ENCODE measurements at places on chromosomes 16 and 17.

DNA sequence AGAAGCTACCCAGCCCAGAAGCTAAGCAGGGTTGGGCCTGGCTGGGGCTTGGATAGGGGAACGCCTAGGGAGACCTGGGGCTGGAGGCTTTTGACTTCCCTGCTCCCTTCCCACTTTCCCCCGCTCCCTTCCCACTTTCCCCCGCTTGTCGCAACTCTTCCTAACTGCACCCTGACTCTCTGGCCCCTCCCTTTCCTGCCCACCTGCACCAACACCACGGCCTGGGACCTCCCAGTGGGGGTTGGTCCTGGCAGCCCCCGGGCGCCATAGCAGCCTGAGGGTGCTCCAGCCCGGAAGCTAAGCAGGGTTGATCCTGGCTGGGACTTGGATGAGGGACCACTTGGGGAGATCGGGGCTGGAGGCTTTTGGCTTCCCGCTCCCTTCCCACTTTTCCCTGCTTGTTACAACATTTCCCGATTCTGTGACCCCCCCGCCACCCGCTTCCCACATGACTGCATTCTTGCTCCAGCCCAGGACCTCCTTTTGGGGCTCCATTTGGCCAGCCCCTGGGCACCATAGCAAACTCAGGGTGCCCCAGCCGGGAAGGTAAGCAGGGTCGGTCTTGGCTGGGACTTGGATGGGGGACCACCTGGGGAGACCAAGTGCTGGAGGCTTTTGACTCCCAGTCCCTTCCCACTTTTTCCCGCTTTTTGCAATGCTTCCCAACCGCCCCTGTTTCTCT is 2287.0 kb downstream of the TP53TG3F start:
- DNase-seq: no peak
- H3K4me1 ChIP-seq: no peaks in the 10 kb centered on the region
- H3K36me3 ChIP-seq: no peaks in the 10 kb centered on the region

DNA sequence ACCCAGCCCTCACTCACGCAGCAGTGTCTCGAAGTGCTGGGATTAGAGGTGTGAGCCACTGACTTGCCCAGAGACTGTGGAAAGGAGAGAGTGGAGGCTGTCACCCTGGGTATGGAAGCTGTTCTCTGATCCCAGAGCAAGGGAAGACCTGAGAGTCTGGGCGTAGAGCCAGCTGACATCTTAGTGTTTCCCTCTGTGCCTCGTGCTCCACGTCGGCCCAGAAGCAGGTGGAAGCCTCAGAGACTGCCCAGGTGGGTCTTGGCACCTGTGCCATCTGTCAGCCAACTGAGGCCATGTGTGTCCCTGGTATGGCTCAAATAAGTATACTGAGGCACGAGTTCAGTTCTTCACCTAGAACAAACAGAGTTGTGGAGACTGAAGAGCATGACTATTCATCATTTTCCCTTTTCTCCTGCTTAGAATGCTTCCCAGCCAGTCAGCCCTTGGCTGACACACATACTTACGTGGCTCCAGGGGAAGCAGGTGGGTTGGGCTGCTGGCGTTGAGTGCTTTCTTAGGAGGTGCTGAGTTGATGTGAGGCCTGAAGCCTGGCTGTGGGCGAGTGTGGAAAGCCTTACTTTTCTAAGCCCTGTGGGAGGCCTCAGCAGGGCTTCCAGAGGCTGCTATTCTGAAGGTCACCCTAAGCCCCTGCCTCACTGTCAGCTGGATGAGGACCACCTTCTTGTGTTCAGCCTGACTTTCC is 8.1 kb downstream of the CTRL start:
- H3K36me3 ChIP-seq: no peaks in the 10 kb centered on the region
- DNase-seq: no peak
- H3K27ac ChIP-seq: no peak overlapping the region
- H3K4me1 ChIP-seq: no peaks in the 10 kb centered on the region

DNA sequence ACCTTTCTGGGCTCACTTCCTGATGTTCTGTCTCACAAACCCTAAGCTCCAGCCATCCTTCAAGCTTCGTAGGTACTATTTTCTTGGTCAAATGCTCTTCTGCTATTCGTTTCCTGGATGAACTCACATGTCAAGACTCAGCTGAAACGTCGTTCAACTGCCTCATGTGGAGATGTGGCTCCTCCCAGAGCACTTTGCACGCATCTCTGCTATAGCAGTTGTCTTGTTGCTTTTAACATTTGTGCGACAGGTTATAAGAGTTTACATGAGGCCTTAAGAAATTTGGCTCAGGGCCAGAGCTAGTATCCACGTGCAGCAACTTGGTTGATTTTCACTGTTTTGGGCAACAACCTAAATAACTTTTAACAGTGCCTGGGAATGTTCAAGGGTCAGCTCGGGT is 2.8 kb upstream of the KRT40 start:
- no peak overlapping the region for H3K27ac ChIP-seq
- 0 out of 2 replicates have a peak, but pooled peaks cover 4% of the 10 kb centered on the region for H3K27me3 ChIP-seq
- no peak for DNase-seq
- no peaks in the 10 kb centered on the region for H3K4me1 ChIP-seq
- H3K4me3 ChIP-seq: no peak overlapping the region
- no peaks in the 10 kb centered on the region for H3K36me3 ChIP-seq

DNA sequence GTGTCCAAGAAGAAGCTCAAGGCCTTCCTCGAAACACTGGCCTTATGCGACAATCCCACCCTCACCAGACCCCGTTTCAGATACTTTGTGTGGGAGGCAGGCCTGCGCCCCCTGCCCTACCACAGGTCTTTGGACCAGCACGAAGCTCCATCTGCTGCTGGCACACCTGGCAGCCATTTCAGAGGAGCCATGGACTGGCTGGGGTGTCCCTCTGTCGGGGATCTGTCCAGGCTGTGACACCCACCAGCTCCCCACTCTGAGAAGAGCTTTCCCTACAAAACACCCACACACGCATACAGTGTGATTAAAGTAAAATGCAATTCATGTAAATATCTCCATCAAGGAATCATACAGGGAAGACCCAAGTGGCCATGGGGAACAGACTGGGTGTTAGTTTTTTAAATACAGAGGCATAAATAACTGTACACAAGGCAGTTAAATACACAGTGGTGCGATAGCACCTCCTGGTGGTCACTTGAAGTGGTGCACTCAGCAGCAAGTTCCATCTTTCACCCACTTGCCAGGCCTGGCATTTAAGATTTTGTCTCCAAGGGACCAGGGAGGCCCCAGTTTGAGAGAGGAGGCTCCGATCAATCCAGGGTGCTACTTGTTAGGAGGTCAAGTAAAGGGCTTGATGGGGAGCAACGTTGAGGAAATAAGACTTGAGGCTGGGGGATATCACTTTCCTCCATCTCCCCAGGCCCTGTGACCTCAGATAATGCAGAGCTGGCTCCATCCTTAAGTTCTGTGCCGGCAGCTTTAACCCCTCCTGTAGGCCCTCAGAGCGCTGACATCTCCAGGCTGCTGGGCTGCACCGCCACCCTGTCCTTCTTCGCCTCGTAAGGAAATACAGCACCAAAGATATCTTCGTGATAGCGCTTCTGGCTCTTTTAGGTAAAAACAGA is 43.6 kb downstream of the NOS2 start:
- H3K36me3 ChIP-seq: no peaks in the 10 kb centered on the region
- H3K27ac ChIP-seq: no peak overlapping the region
- peak; percentile 47 for DNase-seq
- H3K4me1 ChIP-seq: no peaks in the 10 kb centered on the region
- no peak overlapping the region for H3K4me3 ChIP-seq

DNA sequence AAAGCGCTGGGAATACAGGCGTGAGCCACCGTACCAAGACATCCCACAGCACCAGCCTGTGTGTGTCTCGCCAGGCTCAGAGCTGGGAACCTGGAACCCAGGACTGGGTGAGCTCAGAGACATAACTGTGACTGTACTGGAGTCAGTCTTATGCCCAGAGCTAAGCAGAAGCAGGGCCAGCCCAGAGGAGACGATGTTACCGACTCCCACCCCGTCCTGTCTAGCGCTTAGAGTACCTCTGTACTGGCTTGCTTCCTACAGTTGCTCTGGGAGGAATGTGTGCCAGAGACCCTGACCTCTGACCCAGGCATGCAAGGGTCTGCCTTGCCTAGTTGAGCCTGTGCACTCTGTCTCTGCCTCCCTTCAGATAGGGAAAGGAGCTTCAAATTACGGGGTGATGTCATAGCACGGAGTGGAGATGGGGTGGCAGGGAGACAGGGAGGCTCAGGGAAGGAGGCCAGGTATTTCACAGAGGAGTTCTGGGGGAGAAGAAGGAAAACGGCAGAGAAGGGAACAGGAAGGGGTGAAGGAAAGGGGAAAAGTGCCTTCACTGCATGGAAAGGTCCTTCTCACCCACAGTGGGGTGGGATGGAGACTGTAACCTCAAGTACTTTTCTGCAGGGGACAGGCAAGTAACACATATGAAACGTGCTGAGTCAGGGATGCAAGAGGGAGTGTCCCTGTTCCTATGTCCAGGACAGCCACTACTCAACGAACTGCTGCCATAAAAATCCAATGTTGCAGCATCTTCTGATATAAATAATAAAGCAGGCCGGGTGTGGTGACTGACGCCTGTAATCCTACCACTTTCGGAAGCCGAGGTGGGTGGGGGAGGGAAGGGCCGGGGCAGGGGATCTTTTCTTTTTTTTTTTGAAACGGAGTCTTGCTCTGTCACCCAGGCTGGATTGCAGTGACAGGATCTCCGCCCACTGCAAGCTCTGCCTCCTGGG is 5.8 kb upstream of the ARMC5 start:
- peak overlapping the region; percentile 63 for H3K27ac ChIP-seq
- H3K36me3 ChIP-seq: no peaks in the 10 kb centered on the region
- H3K27me3 ChIP-seq: no peaks in the 10 kb centered on the region
- peak overlapping the region; percentile 6 for H3K4me3 ChIP-seq

DNA sequence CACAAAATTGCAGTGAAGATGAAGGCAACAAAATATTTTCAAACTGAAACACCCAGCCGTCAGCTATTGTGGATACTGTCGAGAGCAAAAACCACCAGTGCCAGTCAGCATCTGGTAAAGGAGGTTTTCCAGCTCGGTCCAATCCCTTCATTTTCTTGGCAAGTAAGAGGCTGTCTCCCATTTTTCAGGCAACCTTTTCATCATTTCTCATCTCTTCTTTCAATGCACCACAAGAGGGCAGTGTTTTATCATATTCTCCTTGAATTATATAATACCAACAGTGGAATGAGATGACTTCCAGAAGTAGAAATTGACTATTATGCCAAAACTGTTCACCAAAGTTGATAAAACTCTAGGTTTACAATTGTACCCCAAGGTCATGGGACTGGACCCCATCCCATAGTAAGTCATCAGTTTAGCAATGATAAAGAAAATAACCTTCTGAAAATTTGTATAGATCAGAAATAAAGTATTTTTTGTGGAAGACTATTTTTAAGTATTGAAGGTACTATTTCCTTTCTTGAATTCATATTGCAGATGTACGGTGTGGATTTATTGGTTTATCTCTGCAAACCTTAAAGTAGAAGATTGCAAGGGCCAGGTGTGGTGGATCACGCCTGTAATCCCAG is 16.8 kb downstream of the NQO1 start:
- H3K27me3 ChIP-seq: no peaks in the 10 kb centered on the region
- no peak for DNase-seq
- no peaks in the 10 kb centered on the region for H3K4me1 ChIP-seq
- no peak overlapping the region for H3K27ac ChIP-seq
- H3K36me3 ChIP-seq: peaks cover 13% of the 10 kb centered on the region

DNA sequence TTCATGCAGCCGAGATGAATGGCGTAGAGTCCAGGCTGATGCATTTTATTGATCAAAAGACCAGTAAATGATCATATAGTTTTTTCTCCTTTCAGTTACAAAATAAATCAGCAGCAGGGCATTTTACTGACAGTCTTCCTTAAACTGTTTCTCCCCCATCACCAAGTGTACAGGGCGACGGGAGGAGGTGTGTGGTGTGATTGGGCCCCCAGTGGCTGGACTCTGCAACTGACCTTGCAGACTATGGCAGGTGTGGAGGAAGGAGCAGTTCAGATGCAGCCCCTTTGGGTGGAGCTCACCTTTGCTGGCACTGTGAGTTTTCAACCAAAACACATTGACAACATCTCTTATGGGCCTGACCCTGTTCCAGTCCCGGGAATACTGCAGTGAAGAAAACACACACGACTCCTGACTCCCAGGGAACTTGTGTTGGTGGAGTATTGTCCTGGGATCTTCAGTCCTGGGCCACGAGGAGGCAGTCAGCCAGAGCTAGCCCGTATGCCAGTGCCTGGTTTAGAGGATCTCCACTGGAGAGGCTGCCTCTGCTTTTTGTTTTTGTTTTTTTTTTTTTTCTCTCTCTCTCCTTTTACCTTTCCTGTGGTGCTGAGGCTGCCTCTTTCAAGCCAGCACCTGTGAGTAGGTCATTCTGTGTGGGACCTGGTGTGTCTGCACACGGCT is 29.8 kb downstream of the KIAA0513 start:
- H3K36me3 ChIP-seq: no peaks in the 10 kb centered on the region
- no peak overlapping the region for H3K4me3 ChIP-seq
- no peak overlapping the region for H3K27ac ChIP-seq
- DNase-seq: no peak
- H3K27me3 ChIP-seq: no peaks in the 10 kb centered on the region
- H3K4me1 ChIP-seq: peaks cover 9% of the 10 kb centered on the region

DNA sequence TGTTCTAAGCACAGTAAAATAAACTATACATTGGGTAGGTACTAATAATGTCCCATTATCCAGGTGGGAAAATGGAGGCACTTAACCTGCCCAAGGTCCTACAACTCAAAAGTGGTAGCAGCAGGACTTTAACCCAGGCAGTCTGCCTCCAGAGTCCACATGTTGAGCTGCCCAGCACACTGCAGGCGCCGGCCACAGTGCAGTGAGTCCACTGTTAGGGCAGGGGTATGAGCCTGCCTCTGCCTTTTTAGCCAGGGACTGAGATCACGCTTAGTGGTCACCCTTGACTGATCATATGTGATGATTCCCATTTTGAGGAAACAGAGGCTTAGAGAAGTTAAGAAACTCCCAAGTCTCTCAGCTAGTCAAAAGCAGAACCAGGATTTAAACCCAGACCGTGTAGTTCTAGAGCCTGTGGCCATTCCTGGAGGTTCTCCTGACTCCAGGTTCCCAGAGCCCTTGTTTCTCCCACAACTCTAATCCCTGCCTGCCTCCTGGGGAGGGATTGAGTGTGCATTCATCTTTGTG is 8.4 kb downstream of the CES1 start:
- no peaks in the 10 kb centered on the region for H3K27me3 ChIP-seq
- no peaks in the 10 kb centered on the region for H3K4me1 ChIP-seq
- no peak overlapping the region for H3K4me3 ChIP-seq
- H3K27ac ChIP-seq: no peak overlapping the region
- no peak for DNase-seq
